ENCODE measurements at places on chromosomes 3 and 15. TPM values are rescaled to one million over a fixed set of nuclear protein-coding genes. Genes with fewer than 3 reads are reported as not detected.

DNA sequence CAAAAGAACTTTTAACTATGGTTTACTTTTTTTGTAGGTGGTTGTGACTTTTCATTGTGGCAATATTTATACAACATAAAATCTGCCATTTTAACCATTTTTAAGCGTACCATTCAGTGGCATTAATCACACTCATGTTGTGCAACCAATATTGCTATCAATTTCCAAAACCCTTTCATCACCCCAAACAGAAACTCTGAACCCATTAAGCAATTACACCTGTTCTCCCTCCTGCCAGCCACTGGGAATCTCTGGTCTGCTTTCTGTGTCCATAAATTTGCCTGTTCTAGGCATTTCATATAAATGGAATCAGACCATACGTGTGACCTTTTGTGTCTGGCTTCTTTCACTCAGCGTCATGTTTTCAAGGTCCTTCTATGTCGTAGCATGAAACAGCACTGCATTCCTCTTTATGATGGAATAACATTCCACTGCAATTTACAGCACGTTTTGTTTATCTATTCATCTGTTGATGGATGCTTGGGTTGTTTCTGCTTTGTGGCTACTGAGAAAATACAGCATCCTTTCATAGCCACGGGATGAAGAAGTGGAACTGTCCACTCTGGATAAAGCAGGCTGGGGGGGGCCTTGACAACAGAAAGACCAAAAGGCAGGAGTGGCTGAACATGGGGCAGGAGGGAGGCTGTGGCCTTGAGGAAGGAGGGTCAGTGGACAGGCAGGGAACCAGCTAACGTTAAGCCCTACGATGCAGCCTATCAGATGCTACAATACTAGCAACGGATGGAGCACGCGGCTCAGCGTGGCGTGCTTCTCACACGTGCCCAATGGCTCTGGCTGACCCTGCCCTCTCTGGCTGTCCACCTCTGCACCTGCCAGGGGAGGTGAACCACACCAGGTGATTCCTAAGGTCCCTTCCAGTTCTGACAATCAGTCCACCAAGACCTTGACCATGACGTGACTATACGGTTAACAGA, 110.9 kb downstream of the SEC22A start:
- no peak overlapping the region for H3K27ac ChIP-seq
- H3K27me3 ChIP-seq, result peaks cover 2% of the 10 kb centered on the region
- DNase-seq, result no peak
- H3K4me1 ChIP-seq, result peaks cover 2% of the 10 kb centered on the region
- H3K36me3 ChIP-seq, result no peaks in the 10 kb centered on the region

- peaks cover 6% of the 10 kb centered on the region for H3K27me3 ChIP-seq
- H3K36me3 ChIP-seq, result no peaks in the 10 kb centered on the region
- DNase-seq, result no peak
- no peaks in the 10 kb centered on the region for H3K4me1 ChIP-seq
These were observed 218.2 kb downstream of the ATP8B4 start for GRCh38 chr15:49900903-49901235.

DNA sequence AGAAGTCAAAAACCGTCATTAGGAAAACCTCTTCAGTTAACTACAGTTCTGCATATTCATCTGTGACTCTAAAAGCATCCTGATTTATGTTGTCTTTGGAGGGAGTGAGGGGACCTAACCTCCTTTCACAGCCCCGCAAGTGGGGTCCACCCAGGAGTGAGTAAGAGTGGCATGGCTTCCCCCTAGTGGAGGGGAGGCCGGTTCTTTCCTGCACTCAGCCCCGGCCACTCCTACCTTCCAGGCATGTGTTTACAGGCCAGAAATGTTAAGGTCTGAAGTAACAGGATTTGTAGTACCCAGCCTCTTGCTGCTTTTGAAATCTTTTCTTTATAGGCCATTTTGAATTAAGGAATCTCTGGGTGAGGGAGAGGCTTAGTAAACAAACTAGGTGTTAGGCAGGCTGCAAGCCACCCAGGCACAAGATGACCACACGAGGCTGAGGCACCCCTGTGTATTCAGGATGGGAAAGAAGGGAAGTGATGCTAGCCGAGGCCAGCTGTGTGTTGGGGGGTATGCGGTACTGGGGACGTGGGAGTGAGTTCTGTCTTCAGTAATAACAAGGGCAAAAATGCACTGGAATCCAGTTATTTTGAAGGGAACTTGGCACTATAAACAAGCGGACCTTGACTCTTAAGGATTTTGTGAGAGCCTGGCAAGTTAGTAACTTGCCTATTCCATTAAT, 50.5 kb downstream of the CTDSPL start:
- H3K27me3 ChIP-seq, result no peaks in the 10 kb centered on the region
- no peak overlapping the region for H3K27ac ChIP-seq
- no peak for DNase-seq
- H3K4me3 ChIP-seq, result no peak overlapping the region

GRCh38 chr3:78614486-78614885, 1153.3 kb downstream of the ROBO1 start:
- no peak for DNase-seq
- no peaks in the 10 kb centered on the region for H3K27me3 ChIP-seq
- H3K36me3 ChIP-seq, result no peaks in the 10 kb centered on the region
- H3K4me3 ChIP-seq, result no peak overlapping the region

GRCh38 chr3:167450675-167451074, 23.2 kb downstream of the SERPINI2 start:
- H3K36me3 ChIP-seq, result no peaks in the 10 kb centered on the region
- DNase-seq, result no peak

GRCh38 chr15:74825866-74826265, 561 bp upstream of the CPLX3 start:
- DNase-seq, result no peak
- peaks cover 21% of the 10 kb centered on the region for H3K27me3 ChIP-seq
- no peaks in the 10 kb centered on the region for H3K36me3 ChIP-seq
- no peak overlapping the region for H3K27ac ChIP-seq

DNA sequence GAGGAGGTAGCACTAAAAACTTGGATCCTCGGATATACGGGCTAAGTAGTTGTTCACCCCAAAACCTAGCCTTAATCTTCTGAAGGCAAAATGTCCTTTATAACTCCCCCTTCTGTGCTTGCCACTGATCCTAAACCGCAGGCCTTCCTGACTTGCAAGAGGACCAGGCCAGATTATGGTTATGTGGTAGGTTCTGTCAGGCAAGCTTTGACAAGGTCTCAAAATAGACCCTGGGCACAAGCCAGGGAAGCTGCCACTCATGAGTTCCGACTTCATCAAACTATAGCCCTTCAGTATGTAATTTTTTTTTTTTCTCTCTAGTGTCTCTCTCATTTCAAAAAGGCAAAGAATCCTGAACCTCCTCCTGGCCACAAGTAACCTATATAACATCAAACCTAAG, 3.2 kb downstream of the LRRFIP2 start:
- H3K27ac ChIP-seq, result no peak overlapping the region
- no peak overlapping the region for H3K4me3 ChIP-seq
- H3K27me3 ChIP-seq, result no peaks in the 10 kb centered on the region

- H3K4me1 ChIP-seq, result no peaks in the 10 kb centered on the region
- H3K36me3 ChIP-seq, result no peaks in the 10 kb centered on the region
- no peak overlapping the region for H3K4me3 ChIP-seq
These were observed 142.5 kb downstream of the CPNE4 start for GRCh38 chr3:131892331-131892730.

GRCh38 chr3:123344175-123344906, 104.5 kb downstream of the ADCY5 start:
- H3K4me3 ChIP-seq, result no peak overlapping the region
- H3K27ac ChIP-seq, result no peak overlapping the region
- no peak for DNase-seq
- no peaks in the 10 kb centered on the region for H3K4me1 ChIP-seq

- DNase-seq, result no peak
- H3K4me3 ChIP-seq, result no peak overlapping the region
- H3K36me3 ChIP-seq, result no peaks in the 10 kb centered on the region
- no peak overlapping the region for H3K27ac ChIP-seq
- H3K27me3 ChIP-seq, result peaks cover 17% of the 10 kb centered on the region
These were observed 9.7 kb downstream of the COL7A1 start for GRCh38 chr3:48585411-48585810.

GRCh38 chr3:99071096-99071495, 169.6 kb upstream of the DCBLD2 start:
- H3K36me3 ChIP-seq, result no peaks in the 10 kb centered on the region
- no peak overlapping the region for H3K4me3 ChIP-seq
- no peaks in the 10 kb centered on the region for H3K27me3 ChIP-seq
- H3K4me1 ChIP-seq, result no peaks in the 10 kb centered on the region
- DNase-seq, result no peak
- no peak overlapping the region for H3K27ac ChIP-seq

DNA sequence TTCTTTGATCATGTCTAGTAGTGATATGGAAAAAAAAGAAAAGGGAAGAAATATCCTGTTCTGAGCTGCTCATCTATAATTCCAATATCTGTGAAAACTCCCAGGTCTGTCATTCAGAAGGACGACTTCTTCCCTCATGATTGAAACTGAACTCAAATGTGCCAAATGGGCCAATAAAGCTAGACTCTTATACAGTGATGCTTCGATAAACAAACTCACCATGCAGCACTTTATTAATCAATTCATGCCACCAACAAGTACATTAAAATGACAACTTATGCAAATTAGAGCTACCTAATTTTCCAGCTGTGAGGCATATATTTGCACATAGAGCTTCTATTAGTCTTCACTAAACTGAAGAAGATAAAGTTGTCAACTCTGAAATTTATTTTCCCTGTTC, 15.6 kb upstream of the MYH15 start:
- H3K4me3 ChIP-seq, result no peak overlapping the region
- no peak for DNase-seq
- no peaks in the 10 kb centered on the region for H3K4me1 ChIP-seq
- H3K36me3 ChIP-seq, result no peaks in the 10 kb centered on the region
- no peak overlapping the region for H3K27ac ChIP-seq
- peaks cover 8% of the 10 kb centered on the region for H3K27me3 ChIP-seq

GRCh38 chr15:81812456-81812855, 233.4 kb downstream of the MEX3B start:
- H3K4me1 ChIP-seq, result no peaks in the 10 kb centered on the region
- H3K36me3 ChIP-seq, result no peaks in the 10 kb centered on the region
- peaks cover 7% of the 10 kb centered on the region for H3K27me3 ChIP-seq
- H3K4me3 ChIP-seq, result no peak overlapping the region

DNA sequence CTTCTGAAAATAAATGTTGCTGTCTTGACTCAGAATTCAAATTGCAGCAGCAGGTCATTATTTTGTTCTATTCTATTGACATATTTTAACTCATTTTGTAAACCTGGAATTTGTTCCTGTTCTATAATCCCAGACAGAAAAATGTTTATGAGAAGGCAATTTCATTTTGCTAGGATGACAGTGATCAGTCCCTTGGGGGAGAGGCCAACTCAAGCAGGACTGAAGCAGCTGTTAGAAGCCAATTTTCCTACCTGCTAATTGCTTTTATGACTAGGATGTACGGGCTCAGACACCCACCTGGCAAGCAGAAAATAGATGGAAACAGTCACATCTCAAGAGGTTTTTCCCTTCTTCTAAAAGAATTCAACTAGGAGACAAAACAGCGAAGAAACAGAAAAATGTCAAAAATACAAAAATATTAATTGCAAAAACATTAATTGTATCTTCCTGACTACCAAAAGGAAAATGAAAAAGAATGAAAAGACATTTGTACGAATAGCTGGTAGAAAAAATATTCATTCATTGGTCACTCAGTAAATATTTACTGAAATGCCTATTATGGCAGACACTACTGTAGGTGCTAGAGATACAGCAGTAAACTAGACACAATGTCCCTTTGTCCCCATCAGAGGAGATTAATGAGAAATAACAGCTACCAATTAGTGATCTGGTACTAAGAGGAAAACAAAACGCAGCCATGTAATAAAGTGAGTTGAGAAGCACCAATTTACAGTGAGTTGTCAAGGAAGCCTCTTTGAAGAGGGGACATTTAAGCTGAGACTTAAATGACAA, 73.5 kb downstream of the PEAK1 start:
- no peak overlapping the region for H3K27ac ChIP-seq
- no peaks in the 10 kb centered on the region for H3K27me3 ChIP-seq
- DNase-seq, result no peak
- H3K4me1 ChIP-seq, result peaks cover 2% of the 10 kb centered on the region

DNA sequence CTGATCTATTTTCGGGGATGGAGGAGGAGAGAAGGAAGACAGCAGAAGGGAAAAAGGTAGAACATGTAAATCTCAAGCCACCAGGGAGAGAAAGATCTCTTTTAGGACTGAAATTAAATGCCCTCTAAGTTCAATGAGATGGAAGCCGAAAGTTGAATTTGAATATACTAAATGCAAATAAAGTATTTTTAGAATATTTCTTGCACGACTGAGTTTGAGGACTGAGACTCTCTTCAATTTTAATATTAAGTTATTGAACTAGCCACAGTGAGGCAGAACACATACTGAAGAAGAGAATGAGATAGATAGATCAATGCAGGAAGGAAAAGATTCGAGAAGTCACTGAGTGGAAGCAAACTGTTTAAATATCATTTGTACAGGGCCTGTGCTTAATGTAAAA, 399.9 kb upstream of the CBLB start:
- no peak overlapping the region for H3K27ac ChIP-seq
- H3K36me3 ChIP-seq, result no peaks in the 10 kb centered on the region
- no peak overlapping the region for H3K4me3 ChIP-seq
- H3K27me3 ChIP-seq, result no peaks in the 10 kb centered on the region
- H3K4me1 ChIP-seq, result no peaks in the 10 kb centered on the region

DNA sequence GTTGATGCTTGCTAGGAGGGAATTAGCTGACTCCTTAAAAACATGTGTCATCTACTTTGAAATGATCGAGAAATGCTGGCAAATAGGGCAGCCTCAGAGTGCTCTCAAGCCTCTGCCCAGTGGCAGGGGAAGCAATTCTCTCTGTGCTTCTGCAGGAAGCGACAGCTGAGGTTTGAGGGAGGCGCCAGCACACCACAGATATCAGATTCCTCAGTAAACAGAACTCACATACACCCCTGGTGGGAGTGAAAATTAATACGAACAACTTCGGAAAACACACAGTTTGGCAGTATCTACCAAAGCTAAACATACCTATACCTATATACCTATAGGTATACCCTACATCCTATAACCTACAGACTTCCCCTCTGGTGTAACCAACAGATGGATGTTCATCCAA, 61.3 kb downstream of the NSMCE3 start:
- no peak overlapping the region for H3K27ac ChIP-seq
- no peaks in the 10 kb centered on the region for H3K4me1 ChIP-seq
- H3K27me3 ChIP-seq, result peaks cover 16% of the 10 kb centered on the region
- DNase-seq, result no peak

DNA sequence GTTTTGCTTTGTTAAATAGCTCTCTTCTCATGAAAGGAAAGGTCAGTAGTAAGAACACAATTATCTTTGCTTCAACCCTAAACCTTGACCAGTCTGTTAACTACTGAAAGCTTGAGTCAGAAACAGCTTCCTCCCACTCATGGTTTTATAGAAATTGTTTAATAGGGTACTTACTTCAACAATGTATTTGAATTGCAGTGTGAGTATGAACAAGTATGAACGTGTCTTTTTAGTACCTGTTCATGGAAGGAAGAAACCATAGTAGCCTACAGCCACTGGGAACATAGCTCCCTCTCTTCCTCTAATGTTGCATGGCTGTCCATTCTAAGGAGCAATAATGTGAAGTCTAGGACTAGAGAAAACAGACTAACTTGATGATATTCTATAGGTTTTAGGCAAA, 311.0 kb downstream of the MCTP2 start:
- peaks cover 12% of the 10 kb centered on the region for H3K27me3 ChIP-seq
- H3K4me3 ChIP-seq, result no peak overlapping the region
- H3K27ac ChIP-seq, result no peak overlapping the region
- no peaks in the 10 kb centered on the region for H3K36me3 ChIP-seq

GRCh38 chr15:66115568-66116206, 137.9 kb downstream of the MEGF11 start:
- no peaks in the 10 kb centered on the region for H3K36me3 ChIP-seq
- no peak overlapping the region for H3K27ac ChIP-seq
- peak; percentile 52 for DNase-seq
- H3K4me1 ChIP-seq, result peaks cover 10% of the 10 kb centered on the region

Gene TRH
- total RNA-seq, result not detected

Gene SOX14
- total RNA-seq, result not detected

Gene CAMKV
- 0.86 TPM for total RNA-seq

Gene PPM1L
- 2.1 TPM for total RNA-seq

Gene NR1I2
- 0.89 TPM for total RNA-seq

Gene PYGO1
- not detected for total RNA-seq

Gene BTLA
- 73.4 TPM for total RNA-seq

All from activated naive CD4-positive, alpha-beta T cell treated with anti-CD3 and anti-CD28 coated beads for 36 hours (primary cell).